ENCODE measurements at places on chromosomes 13 and 19.
A peak's percentile ranks its signal among the peaks of the same experiment; 100 is the strongest.

DNA sequence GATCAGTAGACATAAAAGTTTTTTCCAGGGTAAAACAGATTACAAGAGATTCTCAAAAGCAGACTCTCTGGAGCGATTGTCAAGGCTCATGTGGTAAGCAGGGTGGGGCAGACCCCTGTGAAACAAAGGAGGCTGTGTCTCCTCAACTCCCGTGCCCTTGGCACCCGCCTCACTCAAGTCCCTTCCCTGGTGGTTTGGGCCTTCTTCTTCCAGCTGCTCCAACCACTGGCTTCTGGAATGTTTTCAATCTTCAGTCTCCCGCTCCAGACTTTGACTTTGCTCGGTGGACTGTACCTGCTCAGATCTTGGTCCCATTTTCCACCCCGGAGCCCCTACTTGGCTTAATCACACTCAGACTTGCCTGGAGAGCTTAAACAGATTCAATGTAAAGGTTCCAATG is 74.8 kb upstream of the STK24 start:
- no peak for DNase-seq

DNA sequence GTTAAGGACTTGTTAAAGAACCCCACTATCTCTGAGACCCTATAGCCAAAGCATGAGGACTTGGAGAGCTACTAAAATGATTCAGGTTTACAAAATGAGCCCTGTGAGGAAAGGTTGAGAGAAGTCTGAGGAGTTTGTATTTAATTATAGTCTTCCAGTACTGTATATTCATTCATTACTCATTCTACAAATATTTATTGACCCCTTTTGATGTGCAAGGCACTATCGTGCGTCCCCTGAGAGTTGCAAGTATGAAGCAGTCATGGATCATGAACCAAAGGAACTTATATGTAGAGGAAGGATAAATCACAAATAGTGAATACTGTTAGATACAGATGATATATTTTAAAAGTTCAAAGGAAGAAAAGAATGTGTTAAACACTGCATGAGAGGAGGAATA is 84.4 kb downstream of the DNAJC15 start:
- no peak for DNase-seq

GRCh38 chr13:27309967-27310598 is 39.5 kb downstream of the RASL11A start:
- no peak for DNase-seq

DNA sequence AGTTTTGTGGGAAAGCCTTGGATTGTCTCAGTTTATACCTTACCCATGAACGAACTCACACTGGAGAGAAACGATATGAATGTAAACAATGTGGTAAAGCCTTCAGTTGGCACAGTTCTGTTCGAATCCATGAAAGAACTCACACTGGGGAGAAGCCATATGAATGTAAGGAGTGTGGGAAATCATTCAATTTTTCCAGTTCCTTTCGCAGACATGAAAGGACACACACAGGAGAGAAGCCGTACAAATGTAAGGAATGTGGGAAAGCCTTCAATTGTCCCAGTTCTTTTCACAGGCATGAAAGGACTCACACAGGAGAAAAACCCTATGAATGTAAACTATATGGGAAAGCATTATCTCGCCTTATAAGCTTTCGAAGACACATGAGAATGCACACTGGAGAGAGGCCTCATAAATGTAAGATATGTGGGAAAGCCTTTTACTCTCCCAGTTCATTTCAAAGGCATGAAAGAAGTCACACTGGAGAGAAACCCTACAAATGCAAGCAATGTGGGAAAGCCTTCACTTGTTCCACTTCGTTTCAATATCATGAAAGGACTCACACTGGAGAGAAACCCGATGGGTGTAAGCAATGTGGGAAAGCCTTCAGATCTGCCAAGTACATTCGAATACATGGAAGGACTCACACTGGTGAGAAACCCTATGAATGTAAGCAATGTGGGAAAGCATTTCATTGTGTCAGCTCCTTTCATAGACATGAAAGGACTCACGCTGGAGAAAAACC is 7.5 kb upstream of the ZNF440 start:
- DNase-seq = no peak

DNA sequence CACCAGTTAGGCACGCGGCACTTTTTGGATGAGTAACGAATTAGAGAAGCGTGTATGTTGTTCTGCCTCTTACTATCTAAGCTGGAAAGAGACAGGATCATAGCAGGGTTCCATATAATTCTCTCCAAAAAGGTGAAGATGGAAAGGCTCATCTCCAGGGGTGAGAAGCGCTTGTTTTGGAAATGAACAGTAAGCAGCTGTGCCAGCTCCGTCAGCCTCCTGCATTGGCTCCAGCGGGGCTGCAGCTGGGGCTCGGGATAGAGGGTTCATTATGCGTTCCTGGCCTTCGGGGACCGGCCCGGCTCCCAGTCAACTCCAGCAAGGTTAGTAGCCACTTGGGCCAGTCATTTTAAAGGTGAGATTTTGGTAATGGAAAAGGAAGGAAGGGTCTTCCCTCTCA is 155.5 kb downstream of the COL4A1 start:
- no peak for DNase-seq

- DNase-seq = no peak
Observed at GRCh38 chr19:7067716-7068115, 1.8 kb upstream of the ZNF557 start.

GRCh38 chr19:55080968-55081769 is 5.5 kb downstream of the EPS8L1 start:
- peak; percentile 95 for DNase-seq

DNA sequence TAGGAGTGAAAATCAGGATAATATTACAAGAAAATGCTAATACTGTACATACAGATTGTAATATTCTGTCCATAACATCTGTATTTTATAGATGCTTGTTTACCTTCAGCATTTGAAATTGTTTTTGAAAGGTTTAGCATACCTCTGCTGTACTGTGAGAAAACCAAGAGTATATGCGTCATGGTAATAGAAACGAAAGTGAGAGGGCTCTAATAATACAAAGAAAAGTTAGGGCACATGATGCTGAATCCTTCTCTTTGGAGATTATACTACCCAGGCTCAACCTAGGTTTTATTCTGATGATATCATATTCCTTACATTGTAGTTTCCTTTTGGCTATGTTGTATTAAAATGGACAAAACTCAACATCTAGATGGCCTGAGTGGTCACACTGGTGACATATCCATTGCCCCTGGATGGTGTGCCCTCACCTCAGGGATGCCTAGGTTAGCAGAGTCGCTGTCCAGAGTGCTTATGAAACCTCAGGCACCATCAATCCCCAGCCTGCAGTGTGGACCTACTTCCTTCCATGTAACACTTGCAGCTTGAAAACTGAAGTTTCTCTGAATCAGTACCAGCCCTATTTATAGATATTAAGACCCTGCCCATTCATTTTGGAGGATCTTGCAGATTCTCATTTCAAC is 253.7 kb downstream of the KCTD12 start:
- no peak for DNase-seq

GRCh38 chr13:25143706-25144105 is 28.4 kb downstream of the AMER2 start:
- no peak for DNase-seq

- no peak for DNase-seq
Observed at GRCh38 chr13:92510416-92510815, 716.2 kb upstream of the GPC6 start.

DNA sequence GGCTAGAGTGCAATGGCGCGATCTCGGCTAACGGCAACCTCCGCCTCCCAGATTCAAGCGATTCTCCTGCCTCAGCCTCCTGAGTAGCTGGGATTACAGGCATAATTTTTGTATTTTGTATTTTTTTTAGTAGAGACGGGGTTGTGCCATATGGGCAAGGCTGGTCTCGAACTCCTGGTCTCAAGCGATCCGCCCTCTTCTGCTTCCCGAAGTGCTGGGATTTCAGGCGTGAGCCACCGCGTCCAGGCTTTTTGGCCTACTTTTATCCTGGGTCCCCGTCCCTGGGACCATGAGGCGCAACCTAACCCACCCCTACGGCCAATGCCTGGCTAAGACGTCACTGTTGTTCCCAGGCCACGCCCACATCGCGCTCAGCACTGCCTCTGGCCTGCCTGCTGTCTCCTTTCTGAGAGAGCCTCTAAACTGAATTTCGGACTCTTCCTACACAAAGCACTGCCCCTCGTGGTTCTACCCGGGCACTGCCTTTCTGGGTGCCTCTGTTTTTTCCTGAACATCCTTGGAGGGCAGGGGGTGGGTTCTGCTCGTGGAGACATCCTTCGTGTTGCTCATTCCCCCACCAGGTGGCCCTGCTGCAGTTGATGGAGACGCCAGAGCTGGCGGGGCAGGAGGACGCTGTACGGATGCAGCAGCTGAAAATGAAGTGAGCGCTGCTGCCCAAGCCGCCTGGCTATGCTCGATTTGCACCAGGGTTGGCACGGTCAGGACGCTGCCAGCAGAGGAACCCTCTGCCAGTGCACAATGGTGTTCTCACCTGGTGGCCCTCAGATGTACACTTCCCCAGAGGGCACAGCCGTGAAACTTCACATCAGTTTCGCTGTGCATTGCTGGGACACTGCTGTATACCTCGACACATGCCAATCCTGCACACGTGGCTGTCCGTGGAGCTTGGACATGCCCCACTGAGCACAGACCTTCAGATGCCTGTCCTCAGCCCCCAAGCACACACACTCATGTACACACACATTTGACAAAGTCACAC is 2.0 kb downstream of the REX1BD start:
- DNase-seq = no peak

- DNase-seq = no peak
Observed at GRCh38 chr13:74027161-74027779, 106.9 kb downstream of the KLF12 start.

DNA sequence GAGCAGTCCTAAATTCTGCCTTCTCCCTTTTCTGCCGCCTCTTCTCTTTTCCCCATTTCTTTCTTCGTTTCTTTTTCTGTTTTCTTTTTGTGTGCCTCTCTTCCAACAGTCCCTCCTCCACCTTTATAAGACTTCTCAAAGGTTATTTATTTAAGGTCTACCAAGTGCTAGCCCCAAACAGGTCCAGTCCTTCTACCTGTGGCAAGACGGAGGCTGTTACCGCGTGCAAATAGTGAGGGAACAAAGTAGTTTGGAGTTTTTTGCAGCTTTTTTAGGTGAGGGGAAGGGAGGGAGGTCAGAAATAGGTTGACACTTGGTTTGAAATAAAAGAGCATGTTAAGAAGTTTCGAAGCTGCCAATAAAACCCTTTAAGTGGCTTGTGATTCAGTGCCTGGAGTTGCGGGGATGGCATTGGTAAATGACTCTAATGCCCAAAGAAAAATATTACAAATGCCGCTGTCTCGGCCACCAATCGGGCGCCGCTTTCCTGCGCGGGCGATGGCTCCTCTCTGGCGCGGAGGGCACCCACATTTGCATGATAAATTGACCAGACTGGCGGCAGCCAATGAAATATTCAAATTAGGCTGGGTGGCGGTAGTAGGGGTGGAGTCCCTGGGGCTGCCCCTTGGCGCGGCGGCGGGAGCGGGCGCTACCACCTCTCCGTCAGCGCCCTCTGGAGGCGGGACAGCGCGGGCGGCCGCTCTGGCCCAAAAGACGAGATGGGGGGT is 7.5 kb upstream of the TSHZ3 start:
- peak; percentile 60 for DNase-seq
